ENCODE measurements at places on chromosomes 3 and 15. TPM values are rescaled to one million over a fixed set of nuclear protein-coding genes. Genes with fewer than 3 reads are reported as not detected.

- H3K27me3 ChIP-seq, result no peaks in the 10 kb centered on the region
- no peak overlapping the region for H3K4me3 ChIP-seq
- H3K27ac ChIP-seq, result no peak overlapping the region
- peaks cover 30% of the 10 kb centered on the region for H3K36me3 ChIP-seq
- H3K4me1 ChIP-seq, result peaks cover 20% of the 10 kb centered on the region
These were observed 91.6 kb downstream of the DNASE1L3 start for GRCh38 chr3:58119186-58119585.

- H3K4me3 ChIP-seq, result no peak overlapping the region
- H3K36me3 ChIP-seq, result no peaks in the 10 kb centered on the region
- peaks cover 31% of the 10 kb centered on the region for H3K27me3 ChIP-seq
- no peak overlapping the region for H3K27ac ChIP-seq
- H3K4me1 ChIP-seq, result peaks cover 9% of the 10 kb centered on the region
These were observed 173.8 kb upstream of the TLE3 start for GRCh38 chr15:70271422-70272088.

DNA sequence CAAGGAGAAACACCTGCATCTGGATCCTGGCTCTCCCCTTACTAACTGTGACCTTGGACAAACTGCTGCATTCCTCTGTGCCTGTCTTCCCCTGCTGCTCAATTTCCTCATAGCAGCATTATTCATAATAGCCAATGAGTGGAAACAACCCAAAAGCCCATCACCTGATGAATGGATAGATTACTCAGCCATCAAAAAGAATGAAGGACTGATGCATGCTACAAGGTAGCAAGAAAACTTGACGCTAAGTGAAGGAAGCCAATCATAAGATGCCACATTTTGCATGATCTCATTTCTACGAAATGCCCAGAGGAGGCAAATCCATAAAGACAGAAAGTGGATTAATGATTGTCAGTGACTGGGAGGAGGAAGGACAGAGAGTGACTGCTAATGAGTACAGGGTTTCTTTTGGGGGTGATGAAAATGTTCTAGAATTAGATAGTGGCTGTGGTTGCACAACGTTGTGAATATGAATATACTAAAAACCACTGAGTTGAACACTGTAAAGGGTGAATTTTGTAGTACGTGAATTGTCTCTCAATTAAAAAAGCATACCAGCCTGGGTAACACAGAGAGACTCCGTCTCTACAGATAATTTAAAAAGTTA is 11.2 kb downstream of the IGDCC4 start:
- H3K4me3 ChIP-seq, result no peak overlapping the region
- H3K27ac ChIP-seq, result no peak overlapping the region
- no peaks in the 10 kb centered on the region for H3K36me3 ChIP-seq
- H3K27me3 ChIP-seq, result peaks cover 28% of the 10 kb centered on the region

- no peak for DNase-seq
- H3K27ac ChIP-seq, result no peak overlapping the region
These were observed 267.1 kb downstream of the LRTM1 start for GRCh38 chr3:54660714-54661132.

GRCh38 chr3:42214565-42215283 is 51.3 kb downstream of the CCK start:
- peaks cover 26% of the 10 kb centered on the region for H3K36me3 ChIP-seq
- no peaks in the 10 kb centered on the region for H3K27me3 ChIP-seq
- no peak for DNase-seq
- no peak overlapping the region for H3K4me3 ChIP-seq
- H3K27ac ChIP-seq, result no peak overlapping the region
- H3K4me1 ChIP-seq, result peaks cover 47% of the 10 kb centered on the region

DNA sequence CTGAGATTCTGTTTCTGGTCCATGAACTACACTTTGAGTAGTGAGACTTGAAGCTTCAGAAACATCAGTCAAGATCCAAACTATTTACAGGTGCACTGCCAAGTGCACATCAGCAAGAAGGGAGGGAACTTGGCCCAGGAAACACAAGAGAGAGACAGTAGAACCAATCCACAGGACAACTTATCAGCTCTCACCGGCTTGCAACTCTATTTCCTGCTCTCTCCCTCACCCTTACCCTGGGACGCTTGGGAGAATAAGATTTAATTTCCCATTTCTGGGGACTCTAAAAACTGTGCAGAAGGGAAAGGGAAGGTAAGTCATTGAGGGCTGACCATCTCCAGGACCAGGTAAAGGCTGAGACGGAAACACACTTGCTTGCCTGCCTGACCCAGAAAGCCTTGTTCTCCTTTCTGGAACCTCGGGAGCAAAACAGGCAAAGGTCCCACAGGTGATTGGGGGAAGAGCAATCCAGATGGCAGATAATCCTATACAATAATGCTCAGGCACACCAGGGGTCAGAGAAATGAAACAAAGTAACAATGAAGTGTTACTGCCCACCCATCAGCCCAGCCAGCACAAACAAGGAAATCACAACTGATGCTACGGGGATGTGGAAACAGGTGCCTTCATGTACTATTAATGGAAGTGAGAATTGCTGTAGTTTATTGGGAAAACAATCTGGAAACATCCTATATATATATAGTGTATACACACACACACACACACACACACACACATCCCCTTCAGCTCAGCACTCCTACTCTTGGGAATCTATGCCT is 154.4 kb downstream of the XXYLT1 start:
- no peaks in the 10 kb centered on the region for H3K36me3 ChIP-seq
- H3K4me3 ChIP-seq, result no peak overlapping the region
- H3K4me1 ChIP-seq, result peaks cover 2% of the 10 kb centered on the region
- peak overlapping the region; percentile 17 for H3K27ac ChIP-seq
- no peaks in the 10 kb centered on the region for H3K27me3 ChIP-seq

The ANKRD34C gene
- total RNA-seq, result not detected

DNA sequence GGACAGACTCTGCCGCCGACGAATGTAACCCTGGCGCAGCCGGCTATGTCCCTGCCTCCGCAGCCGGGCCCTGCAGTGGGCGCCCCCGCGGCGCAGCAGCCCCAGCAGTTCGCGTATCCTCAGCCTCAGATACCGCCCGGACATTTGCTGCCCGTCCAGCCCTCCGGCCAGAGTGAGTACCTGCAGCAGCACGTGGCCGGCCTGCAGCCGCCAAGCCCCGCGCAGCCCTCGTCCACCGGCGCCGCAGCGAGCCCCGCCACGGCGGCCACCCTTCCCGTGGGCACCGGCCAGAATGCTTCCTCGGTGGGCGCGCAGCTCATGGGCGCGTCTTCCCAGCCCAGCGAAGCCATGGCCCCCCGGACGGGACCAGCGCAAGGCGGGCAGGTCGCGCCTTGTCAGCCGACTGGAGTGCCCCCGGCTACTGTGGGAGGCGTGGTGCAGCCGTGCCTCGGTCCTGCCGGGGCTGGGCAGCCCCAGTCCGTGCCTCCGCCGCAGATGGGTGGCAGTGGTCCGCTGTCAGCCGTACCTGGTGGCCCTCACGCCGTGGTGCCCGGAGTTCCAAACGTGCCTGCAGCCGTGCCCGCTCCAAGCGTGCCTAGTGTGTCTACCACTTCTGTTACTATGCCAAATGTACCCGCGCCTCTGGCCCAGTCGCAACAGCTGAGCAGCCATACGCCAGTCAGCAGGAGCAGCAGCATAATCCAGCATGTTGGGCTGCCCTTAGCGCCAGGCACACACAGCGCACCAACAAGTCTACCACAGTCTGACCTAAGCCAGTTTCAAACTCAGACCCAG is 2.4 kb downstream of the TSC22D2 start:
- peaks cover 34% of the 10 kb centered on the region for H3K36me3 ChIP-seq
- H3K27me3 ChIP-seq, result peaks cover 4% of the 10 kb centered on the region
- DNase-seq, result peak; percentile 79
- peak overlapping the region; percentile 57 for H3K27ac ChIP-seq
- peaks cover 37% of the 10 kb centered on the region for H3K4me1 ChIP-seq

- H3K4me1 ChIP-seq, result peaks cover 1% of the 10 kb centered on the region
- DNase-seq, result no peak
- no peak overlapping the region for H3K4me3 ChIP-seq
- H3K27ac ChIP-seq, result no peak overlapping the region
- no peaks in the 10 kb centered on the region for H3K36me3 ChIP-seq
These were observed 1.2 kb downstream of the TMIE start for GRCh38 chr3:46702246-46703012.

The FHIT gene
- total RNA-seq, result 23.8 TPM

DNA sequence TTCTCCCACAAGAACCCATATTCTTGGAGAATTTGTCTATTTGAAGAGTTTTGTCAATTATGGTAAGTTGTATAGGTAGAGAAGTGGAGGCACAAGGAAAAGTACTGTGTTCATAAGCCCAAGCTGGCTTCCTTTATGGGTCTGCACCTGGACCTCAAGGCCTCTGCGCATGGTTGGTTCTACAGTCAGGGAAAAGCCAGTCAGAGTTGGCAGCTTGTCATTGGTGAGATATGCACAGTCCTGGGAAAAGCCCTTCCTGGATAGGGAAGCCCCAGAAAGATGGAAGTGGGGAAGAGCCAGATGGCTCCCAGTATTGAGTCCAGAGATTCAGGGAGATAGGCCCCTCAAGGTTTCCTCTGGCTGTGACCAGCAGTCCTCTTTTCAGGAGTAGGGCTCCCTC is 15.8 kb downstream of the BOC start:
- no peak for DNase-seq
- H3K4me3 ChIP-seq, result no peak overlapping the region
- H3K27ac ChIP-seq, result no peak overlapping the region
- H3K36me3 ChIP-seq, result no peaks in the 10 kb centered on the region
- peaks cover 12% of the 10 kb centered on the region for H3K27me3 ChIP-seq

DNA sequence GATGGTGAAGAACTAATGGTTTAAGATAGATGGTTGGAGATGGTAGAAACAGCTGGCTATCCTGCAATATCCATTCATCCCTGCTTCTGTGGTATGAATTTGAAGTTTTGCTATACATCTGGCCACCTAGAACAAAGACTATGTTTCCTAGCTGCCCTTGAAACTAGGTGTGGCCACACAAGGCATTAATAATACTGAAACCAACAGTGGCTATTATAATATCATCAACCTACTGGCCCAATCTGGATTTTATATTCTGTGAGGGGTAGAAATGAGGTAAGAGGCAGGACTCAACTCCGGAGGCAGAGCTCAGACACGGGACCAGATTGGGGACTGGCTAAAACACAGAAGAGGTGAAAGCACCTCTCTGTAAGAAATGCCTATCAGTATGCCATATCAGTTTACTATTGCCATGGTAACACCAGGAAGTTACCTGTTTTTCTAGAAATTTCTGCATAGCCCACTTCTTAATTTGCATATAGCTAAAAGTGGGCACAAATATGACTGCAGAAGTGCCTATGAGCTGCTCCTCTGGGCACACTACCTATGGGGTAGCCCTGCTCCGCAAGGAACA is 8.4 kb downstream of the IFT80 start:
- DNase-seq, result no peak
- H3K27ac ChIP-seq, result no peak overlapping the region
- no peak overlapping the region for H3K4me3 ChIP-seq
